ENCODE measurements at places on chromosomes 16 and 17.

DNA sequence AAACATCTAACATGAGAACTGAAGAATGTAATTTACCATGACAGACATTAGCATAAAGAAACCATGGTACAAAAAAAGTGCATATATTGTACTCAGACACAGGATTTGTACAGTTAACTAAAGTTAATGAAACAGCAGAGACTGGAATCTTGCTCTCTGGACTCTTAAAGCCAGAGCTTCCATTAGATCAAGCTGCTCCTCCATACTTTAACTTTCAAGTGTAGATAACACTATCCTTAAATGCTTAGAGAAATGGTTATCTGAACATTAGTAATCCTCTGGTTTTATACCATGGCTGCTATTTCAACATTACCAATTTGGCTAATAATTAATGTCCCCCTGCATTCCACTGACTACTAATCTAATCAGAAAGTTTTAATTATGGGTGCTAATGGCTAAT, 3.1 kb downstream of the NUDT21 start:
- no peak for DNase-seq

DNA sequence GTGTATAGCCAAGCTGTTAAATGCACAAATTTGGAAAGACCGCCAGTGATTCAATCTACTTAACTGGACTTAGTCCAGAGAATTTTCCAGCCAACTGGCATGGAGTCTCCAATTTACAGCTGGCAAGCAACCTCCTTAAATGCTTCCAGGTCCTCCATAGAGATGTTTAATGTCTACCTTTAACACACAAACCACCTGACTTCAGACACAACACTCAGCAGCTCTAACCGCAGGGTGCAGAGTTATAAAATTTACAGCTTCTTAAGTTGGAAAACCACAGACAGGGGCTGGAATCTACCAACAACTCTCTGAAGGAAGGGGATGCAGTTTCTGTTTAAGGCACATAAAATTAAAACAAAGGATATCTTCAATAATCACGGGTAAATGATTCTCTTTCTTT, 106.9 kb downstream of the SYCE1L start:
- no peak for DNase-seq

DNA sequence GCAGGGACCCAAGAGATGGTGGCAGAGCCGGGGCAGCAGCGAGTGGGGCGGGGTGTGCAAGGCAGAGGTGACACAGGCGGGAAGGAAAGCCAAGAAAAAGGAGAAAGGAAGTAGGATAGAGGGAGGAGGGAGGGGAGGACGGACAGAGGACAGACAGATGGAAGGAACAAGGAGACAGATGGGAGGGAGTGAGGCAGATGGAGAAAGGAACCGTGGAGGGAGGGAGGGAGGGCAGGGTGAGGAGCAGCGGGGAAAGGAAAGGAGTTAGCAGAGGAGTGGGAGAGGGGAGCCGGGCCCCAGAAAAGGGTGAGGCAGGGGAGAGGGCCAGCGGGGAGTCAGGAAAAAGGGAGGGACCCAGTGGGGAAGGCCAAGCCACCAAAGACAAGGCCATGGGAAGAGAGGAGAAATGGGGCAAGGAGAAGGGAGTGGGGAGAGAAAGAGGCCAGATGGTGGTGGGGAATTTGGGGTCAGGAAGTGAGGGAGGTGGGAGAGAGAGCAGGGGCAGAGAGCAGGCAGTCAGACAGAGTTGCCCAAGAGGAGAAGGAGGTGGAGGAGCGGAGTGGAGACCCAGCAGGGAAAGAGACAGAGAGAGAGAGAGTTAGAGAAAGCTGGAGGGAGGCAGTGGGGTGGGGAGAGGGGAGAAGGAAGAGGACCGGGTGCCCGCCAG, 13.2 kb upstream of the ASGR1 start:
- no peak for DNase-seq

GRCh38 chr16:17013038-17013437, 457.7 kb downstream of the XYLT1 start:
- DNase-seq, result no peak

DNA sequence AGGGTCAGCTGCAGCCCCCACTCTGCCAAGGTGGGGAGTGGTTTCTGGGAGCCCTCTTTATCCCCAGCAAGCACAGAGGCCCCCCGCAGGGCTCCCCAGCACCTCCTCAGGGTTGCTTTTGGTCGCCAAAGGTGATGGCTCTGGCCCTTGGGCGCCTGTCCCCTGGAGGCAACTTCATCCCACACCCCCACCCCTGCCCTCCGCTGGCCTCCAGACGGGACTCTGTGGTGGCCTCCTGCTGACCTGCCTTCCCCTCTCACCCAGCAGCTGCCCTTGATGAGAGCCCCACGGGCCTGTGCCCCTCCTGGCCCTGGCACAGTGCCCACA, 7.8 kb upstream of the RHOT2 start:
- no peak for DNase-seq

DNA sequence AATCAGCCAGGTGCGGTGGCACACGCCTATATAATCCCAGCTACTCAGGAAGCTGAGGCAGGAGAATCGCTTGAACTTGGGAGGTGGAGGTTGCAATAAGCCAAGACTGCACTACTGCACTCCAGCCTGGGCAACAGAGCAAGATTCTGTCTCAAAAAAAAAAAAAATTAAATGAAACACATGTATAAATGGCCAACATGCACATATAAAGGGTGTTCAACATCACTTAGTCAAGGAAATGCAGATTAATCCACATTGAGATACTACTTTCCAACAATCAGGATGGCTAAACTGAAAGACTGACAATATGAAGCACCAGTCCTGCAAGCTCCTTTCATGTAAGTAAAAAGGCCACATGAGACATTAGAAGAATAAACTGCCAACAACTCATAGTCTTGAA, 20.5 kb downstream of the USP32 start:
- DNase-seq, result no peak

DNA sequence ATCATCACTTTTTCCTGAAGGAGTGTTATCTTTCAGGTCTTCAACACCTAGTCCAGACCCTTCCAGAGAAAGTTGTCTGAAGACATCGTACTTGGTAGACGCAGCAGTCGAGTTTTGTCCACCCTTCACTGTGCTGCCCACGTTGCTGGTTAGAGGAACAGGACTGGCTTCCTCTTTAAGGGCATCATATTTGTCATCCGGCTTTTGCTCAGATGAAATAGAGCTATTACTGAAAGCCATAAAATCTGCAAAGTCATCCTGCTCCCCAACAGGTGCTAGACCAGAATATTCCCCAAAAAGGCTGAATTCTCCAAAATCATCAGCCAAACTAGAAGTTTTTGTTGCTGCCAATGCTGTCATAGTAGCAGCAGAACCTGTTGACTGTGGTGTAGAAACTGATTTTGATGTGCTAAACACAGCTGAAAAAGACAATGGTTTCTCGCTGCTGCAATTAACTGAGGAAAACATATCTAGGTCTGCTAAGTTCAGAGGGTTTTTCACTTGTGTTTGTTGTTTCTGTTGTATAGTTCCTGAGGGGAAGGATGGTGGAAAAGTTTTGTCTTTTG, 55.7 kb downstream of the SYNRG start:
- DNase-seq, result no peak

DNA sequence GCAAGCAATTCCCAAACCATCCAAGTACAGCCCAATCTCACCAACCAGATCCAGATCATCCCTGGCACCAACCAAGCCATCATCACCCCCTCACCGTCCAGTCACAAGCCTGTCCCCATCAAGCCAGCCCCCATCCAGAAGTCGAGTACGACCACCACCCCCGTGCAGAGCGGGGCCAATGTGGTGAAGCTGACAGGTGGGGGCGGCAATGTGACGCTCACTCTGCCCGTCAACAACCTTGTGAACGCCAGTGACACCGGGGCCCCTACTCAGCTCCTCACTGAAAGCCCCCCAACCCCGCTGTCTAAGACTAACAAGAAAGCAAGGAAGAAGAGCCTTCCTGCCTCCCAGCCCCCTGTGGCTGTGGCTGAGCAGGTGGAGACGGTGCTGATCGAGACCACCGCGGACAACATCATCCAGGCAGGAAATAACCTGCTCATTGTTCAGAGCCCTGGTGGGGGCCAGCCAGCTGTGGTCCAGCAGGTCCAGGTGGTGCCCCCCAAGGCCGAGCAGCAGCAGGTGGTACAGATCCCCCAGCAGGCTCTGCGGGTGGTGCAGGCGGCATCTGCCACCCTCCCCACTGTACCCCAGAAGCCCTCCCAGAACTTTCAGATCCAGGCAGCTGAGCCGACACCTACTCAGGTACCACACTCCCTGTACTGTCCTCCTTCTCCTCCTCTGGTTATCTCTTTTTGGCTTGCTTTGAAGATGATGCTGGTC, 20.6 kb downstream of the SP2 start:
- no peak for DNase-seq

DNA sequence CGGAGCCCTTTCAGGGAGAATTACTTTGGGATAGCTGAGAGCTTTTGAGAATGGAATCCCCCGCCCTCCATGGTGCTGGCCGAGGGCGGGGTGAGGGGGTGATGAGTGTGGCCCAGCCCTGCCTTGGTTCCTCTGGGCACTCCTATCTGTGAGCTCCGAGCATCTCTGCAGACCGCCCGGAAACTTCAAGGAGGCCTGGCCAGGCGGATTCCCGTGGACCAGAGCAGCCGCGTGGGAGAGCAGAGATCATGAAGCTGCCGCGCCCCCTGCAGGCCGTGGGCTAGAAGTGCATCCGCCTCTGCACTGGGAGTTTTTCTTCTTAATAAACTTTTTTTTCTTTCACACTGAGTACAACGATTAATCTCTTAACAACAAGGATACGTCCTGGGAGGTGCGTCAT, 392.9 kb upstream of the EEF2KMT start:
- no peak for DNase-seq

GRCh38 chr17:63196772-63197335, 230.8 kb downstream of the TANC2 start:
- DNase-seq, result peak; percentile 17

DNA sequence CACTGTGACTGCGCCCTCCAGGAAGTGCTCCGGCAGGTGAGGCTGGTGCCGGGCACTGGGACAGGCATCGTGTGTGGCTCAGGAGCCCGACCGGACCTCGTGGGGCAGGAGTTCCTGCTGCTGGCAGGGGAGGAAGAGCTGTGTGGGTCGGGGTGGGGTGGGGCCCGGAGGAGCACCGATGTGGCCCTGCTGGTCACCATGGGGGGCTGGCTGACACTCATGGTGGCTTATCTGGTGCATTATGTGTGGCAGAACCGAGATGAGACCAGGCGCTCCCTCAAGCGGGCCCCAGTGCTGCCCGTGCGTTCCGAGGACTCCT, 16.8 kb downstream of the LRRC3C start:
- DNase-seq, result no peak

- no peak for DNase-seq
Measured at GRCh38 chr16:79713609-79714309, 113.2 kb upstream of the MAF start.

- DNase-seq, result no peak
Measured at GRCh38 chr17:45127207-45127547, 5.1 kb downstream of the PLCD3 start.

GRCh38 chr17:34503528-34504195, 75.7 kb upstream of the TMEM132E start:
- no peak for DNase-seq

- DNase-seq, result no peak
Measured at GRCh38 chr17:64747938-64748540, 85.9 kb upstream of the SMURF2 start.

GRCh38 chr17:75406222-75406615, 741 bp upstream of the GRB2 start:
- no peak for DNase-seq

DNA sequence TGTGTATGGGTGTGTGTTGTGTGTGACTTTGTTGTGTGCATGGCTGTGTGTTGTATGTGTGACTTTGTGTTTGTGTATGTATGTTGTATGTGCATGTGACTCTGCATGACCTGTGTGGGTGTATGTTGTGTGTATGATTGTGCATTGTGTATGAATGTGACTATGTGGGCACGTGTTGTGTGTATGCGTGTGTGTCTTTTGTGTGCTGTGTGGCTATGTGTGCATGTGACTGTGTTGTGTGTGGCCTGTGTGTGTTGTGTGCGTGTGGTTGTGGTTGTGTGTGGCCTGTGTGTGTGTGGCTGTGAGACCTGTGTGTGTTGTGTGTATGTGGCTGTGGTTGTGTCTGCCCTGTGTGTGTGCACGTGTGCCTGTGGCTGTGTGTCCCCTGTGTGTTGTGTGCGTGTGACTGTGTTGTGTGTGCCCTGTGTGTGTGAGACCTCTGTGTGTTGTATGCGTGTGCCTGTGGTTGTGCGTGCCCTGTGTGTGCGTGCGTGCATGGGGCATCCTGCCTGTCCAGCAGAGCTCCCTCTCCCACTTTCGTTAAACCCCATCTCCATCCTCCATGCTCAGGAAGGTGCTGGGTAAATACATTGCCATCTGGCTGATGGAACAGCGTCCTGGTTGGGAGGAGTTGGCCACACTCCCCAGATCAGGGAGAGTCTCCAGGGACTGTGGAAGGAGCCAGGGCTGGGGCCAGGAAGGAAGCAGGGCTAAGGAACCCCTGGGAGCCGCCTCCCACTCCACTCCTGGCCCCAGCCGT, 90.1 kb upstream of the GSE1 start:
- no peak for DNase-seq

DNA sequence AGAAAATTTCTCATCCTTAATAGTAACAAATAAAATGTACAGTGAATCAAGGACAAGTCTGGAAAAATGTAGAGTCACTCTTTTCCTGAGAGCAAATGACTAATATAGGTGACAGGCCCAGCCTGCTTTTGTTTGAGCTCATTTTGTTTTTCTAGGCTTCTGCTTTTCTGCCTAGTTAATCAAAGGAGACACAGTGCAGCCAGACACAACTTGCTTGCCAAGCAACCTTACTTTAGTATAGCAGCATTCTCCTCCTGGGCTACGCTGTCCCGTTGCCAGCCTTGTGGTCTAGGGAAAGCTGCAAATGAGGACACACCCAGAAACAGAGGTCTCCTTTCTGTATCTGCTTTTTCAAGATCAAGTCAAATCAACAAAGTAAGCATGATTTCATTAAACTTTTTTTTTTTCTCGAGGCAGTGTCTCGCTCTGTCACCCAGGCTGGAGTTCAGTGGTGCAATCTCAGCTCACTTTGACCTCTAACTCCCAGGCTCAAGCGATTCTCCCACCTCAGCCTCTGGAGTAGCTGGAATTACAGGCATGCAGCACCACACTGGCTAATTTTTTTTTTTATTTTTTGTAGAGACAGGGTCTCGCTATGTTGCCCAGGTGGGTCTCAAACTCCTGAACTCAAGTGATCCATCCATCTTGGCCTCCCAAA, 17.2 kb downstream of the GINS3 start:
- DNase-seq, result no peak

DNA sequence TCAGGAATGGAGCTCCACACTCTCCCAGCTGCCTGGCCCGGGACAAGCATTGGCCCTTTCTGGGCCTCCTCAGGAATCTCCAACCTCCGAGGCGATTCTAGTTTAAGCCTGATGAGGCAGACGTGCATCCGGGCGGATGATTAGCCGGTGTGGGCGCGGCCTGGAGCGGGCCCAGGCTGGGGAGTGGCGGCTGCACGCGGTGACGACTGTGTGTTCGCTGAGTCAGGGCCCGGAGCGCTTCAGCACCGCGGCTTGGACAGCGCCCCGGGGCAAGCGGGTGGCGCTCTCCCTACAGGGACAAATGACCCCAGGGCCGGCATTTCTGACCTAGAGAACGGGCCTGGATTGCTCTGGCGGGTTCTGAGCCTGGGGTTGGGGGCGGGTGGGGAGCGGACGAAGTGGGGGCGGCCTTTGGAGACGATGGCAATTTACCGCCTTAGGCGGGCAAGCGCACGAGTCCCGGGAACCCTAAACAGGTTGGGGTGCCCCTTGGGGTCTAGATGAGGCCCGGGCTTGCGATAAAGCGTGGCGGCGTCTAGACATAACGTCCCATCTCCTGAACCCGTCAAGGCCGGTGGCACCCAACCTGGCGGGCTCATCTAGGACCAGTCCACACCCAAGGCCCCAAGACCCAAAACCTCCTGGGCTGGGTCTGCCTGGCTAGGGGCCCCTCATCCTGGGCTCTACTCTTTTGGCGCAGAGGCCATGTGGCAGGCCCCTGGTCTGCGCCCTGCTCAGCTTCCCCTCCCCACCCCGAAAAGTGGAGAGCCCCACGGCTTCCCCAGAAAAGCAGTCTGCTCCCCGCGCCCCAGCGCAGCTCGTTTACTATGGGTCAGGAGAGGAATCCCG, 22.3 kb upstream of the ZNHIT3 start:
- DNase-seq, result peak; percentile 57

All from GM13977 (cell line).